ENCODE measurements at places on chromosomes 1 and 21. TPM values are rescaled to one million over a fixed set of nuclear protein-coding genes. Genes with fewer than 3 reads are reported as not detected.

DNA sequence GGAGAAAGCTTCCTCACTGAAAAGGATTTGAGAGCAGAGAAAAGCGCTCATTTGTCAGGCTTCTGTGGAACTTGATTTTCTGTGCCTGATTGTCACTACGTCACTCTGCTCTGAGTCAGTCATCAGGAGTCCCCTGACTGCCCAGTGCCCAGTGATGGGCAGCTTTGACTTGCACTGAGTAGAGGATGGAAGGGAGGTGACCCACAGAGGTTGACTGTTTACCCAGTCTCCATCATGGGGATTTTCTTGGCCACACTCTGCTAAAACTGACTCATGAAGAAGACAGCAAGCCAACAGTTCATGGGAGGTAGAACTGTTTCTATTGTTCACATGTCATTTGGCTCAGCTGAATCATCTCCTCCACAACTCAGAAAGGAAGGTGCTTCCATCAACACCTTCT is 82.1 kb upstream of the DUSP10 start:
- H3K27me3 ChIP-seq: no peaks in the 10 kb centered on the region
- no peaks in the 10 kb centered on the region for H3K36me3 ChIP-seq
- peak; percentile 87 for DNase-seq
- H3K4me1 ChIP-seq: no peaks in the 10 kb centered on the region

GRCh38 chr1:238409191-238409850 is 518.6 kb upstream of the ZP4 start:
- peak; percentile 99 for DNase-seq
- no peaks in the 10 kb centered on the region for H3K4me1 ChIP-seq
- H3K4me3 ChIP-seq: no peak overlapping the region
- H3K27ac ChIP-seq: no peak overlapping the region
- no peaks in the 10 kb centered on the region for H3K27me3 ChIP-seq

DNA sequence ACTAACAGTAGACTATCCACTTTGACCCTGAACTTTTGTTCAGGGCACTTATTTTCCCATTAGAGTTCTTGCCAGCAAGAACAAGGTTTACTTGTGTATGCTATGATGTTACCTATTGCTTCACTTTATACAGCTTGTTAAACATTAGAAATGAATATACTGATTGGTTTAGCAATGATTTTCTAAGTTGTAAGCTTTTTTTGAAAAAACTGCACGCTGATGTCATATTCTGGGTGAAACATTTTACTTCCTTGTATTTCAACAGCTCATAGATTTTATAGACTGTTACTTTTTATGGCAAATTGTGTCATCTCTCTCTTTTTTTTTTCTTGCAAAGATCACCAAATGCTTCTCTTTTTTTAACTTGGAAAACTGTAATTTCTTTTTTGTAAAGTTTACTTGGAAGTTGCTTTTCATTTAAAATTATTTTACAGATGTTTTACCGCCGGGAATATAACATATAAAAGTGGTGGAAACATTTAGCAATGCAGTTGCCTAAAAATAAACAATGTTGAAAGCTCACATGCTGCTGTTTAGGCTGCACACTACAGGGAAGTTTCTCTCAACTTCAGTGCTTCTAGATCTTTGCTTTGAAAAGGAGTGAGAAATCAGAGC is 215.3 kb upstream of the NFIA start:
- no peaks in the 10 kb centered on the region for H3K4me1 ChIP-seq
- DNase-seq: no peak
- H3K4me3 ChIP-seq: no peak overlapping the region
- H3K27ac ChIP-seq: no peak overlapping the region
- H3K36me3 ChIP-seq: no peaks in the 10 kb centered on the region

DNA sequence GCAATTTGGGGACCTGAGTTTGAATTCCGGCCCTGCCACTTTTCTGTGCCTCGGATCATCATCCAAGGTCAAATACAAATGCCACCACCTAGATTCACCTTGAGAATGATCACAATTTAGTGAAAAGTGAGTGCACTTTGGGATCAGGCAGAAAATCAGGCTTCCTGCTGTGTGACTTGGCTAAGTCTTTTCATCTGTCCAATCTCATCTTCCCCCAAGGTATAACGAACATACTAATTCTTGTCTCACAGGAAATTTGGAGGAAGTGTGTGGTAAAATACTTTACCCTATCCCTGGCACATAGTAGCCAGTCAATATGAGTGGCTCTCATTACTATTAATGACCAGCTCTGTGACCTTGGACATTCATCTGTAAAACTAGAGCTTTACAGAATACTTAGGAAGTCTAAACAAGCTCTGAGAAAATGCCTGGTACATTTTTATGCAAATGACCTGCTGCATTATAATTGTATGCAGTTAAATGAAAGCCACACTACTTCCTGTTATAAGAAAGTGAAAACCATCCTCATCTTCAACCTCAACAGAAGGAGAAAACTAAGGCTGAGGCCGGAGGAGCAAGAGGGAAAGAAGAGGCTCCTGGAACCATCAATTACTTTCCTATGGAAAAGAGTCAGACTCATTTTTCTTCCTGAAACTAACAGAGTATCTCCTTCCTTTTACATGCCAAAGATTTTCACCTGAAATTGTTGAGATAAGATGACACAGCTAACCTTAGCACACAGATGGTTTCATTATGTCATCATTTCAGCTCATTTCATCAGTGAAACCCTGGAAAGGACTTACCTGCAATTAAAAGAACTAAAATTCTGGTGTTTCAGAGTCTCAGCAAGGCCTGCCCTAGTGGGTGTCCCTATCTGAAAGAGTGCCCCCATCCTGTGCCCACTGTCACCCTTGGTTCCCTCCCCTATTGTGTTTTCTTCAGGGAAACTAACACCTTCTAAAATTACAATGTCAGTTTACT is 32.6 kb upstream of the RGS8 start:
- no peak for DNase-seq
- H3K27ac ChIP-seq: no peak overlapping the region
- no peaks in the 10 kb centered on the region for H3K36me3 ChIP-seq
- no peak overlapping the region for H3K4me3 ChIP-seq
- H3K4me1 ChIP-seq: no peaks in the 10 kb centered on the region

DNA sequence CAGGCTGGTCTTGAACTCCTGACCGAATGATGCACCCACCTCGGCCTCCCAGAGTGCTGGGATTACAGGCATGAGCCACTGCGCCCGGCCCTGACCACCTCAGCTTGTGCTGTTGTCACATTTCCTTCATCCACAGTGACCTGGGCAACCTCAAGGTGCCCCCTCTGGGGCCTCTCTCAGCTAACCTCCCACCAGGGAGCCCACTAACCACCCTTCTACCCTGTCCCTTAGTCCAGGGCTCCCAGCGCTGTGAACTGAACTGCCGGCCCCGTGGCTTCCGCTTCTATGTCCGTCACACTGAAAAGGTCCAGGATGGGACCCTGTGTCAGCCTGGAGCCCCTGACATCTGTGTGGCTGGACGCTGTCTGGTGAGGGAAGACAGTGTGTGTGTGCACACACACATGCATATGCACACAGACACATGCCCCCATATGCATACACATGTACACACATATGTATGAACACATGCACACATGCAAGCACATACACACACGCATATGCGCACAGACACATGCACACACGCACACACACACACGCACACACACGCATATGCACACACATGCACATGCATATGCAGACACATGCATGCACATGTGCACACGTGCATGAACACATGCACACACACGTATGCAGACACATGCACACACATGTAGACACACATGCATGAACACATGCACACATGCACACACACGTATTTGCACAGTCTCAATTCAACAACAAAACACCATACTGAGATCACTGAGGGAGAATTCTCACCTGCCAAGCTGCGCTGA is 6.2 kb downstream of the ADAMTSL4 start:
- no peak overlapping the region for H3K27ac ChIP-seq
- H3K36me3 ChIP-seq: peaks cover 13% of the 10 kb centered on the region
- no peak overlapping the region for H3K4me3 ChIP-seq

DNA sequence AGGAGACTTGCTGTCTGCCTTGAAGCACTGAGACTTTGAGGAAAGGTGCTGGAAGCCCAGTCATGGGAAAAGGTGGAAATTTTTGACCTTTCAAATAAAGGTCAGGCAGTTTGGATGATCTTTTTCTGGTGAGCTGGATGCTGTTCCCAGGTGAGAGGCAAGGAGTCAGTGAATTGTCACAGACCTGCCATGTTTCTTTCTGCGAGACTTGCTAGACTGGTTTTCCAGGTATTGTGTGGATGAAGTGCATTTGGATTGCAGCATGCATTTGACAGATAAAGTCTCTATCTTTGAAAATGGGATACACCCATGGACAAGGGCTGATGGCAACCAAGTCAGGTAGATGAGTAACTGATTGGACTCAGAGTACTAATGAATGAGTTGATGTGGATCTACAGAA is 65.7 kb upstream of the NHLH2 start:
- H3K36me3 ChIP-seq: no peaks in the 10 kb centered on the region
- H3K27me3 ChIP-seq: no peaks in the 10 kb centered on the region
- no peak overlapping the region for H3K27ac ChIP-seq
- DNase-seq: no peak
- H3K4me1 ChIP-seq: no peaks in the 10 kb centered on the region

DNA sequence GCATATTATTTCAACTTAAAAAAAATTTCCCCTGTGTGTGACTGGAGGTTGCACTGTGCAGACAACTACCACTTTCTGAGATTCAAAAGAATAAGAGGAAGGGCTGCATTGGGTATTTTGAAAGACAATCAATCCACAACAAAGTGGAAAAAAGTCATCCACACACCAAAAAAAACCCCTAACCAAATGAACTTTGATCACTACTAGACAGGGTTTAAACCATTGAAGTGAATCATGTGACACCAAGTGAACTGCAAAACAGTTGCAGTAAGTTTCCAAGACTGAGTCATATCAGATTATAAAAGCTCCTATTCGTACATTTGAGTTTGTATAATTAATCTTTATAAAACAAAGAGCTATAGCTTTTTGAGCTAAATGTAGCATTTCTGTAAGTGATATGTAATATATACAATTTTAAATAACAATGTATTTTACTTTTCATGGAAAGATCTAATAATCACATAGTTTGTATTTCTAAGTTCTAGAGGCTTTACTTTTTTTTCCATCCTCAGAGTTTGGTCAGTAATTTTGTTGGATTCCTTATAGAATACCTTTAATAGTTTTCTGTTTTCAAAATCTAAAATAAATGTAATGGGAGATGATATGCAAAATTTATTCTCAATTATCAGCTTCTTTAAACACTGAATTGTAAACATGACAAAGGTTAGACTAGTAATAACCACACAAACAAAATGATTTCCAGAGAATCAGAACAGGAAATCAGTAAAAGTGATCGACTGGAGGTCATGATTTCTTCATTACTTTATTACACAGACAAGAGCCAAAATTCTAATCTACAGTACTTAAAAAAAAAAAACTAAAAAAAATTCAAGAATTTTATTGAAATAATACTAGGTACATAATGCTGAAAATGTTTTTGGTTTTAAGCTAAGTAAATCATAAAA is 50.5 kb upstream of the GFI1 start:
- no peak overlapping the region for H3K4me3 ChIP-seq
- peak; percentile 70 for DNase-seq
- no peaks in the 10 kb centered on the region for H3K27me3 ChIP-seq
- H3K36me3 ChIP-seq: no peaks in the 10 kb centered on the region

GRCh38 chr1:204503913-204504519 is 9.4 kb upstream of the PIK3C2B start:
- no peaks in the 10 kb centered on the region for H3K36me3 ChIP-seq
- no peak overlapping the region for H3K27ac ChIP-seq
- H3K27me3 ChIP-seq: no peaks in the 10 kb centered on the region
- H3K4me3 ChIP-seq: no peak overlapping the region
- DNase-seq: no peak

- H3K27ac ChIP-seq: no peak overlapping the region
- peaks cover 2% of the 10 kb centered on the region for H3K4me1 ChIP-seq
- no peak for DNase-seq
- no peaks in the 10 kb centered on the region for H3K27me3 ChIP-seq
- H3K4me3 ChIP-seq: no peak overlapping the region
Observed at GRCh38 chr21:45283035-45283610, 4.6 kb downstream of the POFUT2 start.

GRCh38 chr1:219812086-219812485 is 116.3 kb downstream of the SLC30A10 start:
- H3K4me3 ChIP-seq: no peak overlapping the region
- no peak overlapping the region for H3K27ac ChIP-seq
- peaks cover 9% of the 10 kb centered on the region for H3K27me3 ChIP-seq
- DNase-seq: no peak

- H3K4me3 ChIP-seq: no peak overlapping the region
- no peak for DNase-seq
- no peaks in the 10 kb centered on the region for H3K36me3 ChIP-seq
Observed at GRCh38 chr1:66954208-66954607, 29.4 kb downstream of the MIER1 start.

DNA sequence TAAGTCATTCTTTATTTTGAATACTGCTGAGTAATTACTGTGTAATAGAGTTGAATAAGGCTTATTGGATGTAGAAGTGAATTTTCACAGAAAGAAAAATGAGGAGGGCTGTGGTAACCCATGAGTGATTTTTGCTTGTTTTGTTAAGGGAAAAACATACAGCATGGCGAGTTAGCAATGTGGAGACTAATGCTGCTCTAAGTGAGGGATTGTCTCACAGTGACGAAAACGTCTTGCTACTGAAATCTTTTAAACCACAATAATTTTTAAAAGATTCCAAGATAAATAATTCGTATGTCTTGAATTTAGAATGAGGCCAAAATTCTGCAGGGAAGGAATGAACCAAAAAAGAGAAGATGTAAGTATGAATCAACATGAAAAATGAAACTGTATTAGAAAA is 16.2 kb upstream of the PLA2G4A start:
- H3K27ac ChIP-seq: no peak overlapping the region
- no peaks in the 10 kb centered on the region for H3K36me3 ChIP-seq
- H3K4me1 ChIP-seq: no peaks in the 10 kb centered on the region
- no peak overlapping the region for H3K4me3 ChIP-seq
- peak; percentile 99 for DNase-seq

GRCh38 chr1:232868793-232869491 is 63.7 kb downstream of the MAP10 start:
- DNase-seq: peak; percentile 89
- no peak overlapping the region for H3K27ac ChIP-seq

- no peak for DNase-seq
- H3K36me3 ChIP-seq: no peaks in the 10 kb centered on the region
- no peaks in the 10 kb centered on the region for H3K27me3 ChIP-seq
Observed at GRCh38 chr21:24127651-24128050, 1479.6 kb downstream of the MRPL39 start.

- H3K36me3 ChIP-seq: no peaks in the 10 kb centered on the region
- H3K27ac ChIP-seq: peak overlapping the region; percentile 90
- peak; percentile 100 for DNase-seq
- no peaks in the 10 kb centered on the region for H3K27me3 ChIP-seq
Observed at GRCh38 chr1:223707256-223708000, 4.9 kb upstream of the CAPN2 start.

ZFP69B gene
- 2.5 TPM for total RNA-seq

CELA3A gene
- not detected for total RNA-seq

ACBD3 gene
- 60.9 TPM for total RNA-seq

NUP210L gene
- total RNA-seq: 0.17 TPM

SPRR5 gene
- total RNA-seq: not detected

FNDC7 gene
- total RNA-seq: under 0.01 TPM

TNFRSF1B gene
- 23.9 TPM for total RNA-seq

PLEKHA6 gene
- 3.8 TPM for total RNA-seq

ZYG11B gene
- 50.7 TPM for total RNA-seq

PRAMEF27 gene
- total RNA-seq: not detected

IL23R gene
- not detected for total RNA-seq

All from fibroblast of lung (primary cell).